Calu3 (cell line): ENCODE measurements at places on chromosomes 4 and X. TPM values are rescaled to one million over a fixed set of nuclear protein-coding genes. Genes with fewer than 3 reads are reported as not detected.

The LPAR4 gene
- not detected in 2 replicates for total RNA-seq

The ZNF630 gene
- total RNA-seq = 2.6 and 2.8 TPM in 2 replicates

GRCh38 chr4:55071951-55072350, 53.4 kb downstream of the KDR start:
- no peak for DNase-seq

GRCh38 chrX:42276982-42277690, 353.8 kb upstream of the CASK start:
- no peak for DNase-seq

The DUSP21 gene
- total RNA-seq = not detected in 2 replicates

The RBMXL3 gene
- total RNA-seq = not detected in 2 replicates

The ARHGAP10 gene
- total RNA-seq = 5.4 and 6.1 TPM in 2 replicates

DNA sequence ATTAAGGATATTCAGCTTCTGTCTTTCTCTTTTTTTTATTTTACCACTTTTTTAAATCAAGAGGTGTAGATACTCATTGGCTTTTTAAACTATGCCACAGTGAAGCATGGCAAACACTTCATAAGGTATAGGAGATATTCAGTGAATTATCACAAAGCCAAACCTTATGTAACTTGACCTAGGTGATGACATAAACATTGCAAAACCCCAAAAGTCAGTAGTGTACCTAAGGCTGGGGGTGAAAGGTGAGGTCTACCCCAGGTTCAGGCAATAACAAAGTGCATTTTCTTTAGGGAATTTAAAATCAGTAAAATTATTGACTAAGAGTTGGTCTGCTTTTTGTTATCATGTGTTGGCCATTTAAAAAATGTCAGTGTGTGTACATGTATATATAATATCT, 39.1 kb downstream of the CDKL5 start:
- no peak for DNase-seq

The ZNF674 gene
- 7.0 and 7.1 TPM in 2 replicates for total RNA-seq

- no peak for DNase-seq
Observed at GRCh38 chrX:120726294-120726693, 96.4 kb upstream of the C1GALT1C1 start.

The PDCL2 gene
- total RNA-seq = not detected in 2 replicates

The AVPR2 gene
- not detected in 2 replicates for total RNA-seq

The ADH1C gene
- total RNA-seq = 5.8 and 7.9 TPM in 2 replicates

DNA sequence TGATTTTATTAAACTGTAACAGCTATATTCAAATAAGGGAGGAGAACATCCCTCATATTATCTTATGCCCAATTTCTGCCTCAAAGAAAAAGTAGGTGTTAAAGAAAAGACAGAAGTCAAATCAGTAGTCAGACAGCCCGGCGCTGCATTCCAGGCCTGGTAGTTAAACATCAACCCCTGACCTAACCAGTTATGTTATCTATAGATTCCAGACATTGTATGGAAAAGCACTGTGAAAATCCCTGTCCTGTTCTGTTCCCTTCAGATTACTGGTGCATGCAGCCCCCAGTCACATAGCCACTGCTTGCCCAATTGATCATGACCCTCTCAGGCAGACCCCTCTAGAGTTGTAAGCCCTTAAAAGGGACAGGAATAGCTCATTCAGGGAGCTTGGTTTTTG, 269.9 kb upstream of the GALNT7 start:
- peak; percentile 38 for DNase-seq

DNA sequence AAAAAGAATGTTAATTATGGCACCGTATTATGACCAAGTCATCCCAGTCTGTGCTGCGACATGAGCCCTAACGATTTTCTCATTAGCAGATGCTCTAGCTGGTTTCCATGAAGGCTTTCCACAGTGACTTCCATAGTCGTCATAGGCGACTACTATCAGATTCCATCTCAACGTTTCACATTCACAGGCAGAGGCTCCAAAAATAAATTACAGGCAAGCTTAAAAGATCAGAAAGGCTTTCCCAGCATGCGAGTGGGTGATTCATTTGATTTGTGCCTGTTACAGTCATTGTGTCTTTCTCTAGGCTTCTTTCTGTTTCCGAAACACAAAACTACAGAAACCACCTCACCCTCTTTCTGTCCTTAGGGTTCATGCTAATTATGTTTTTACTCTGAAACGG, 43.2 kb downstream of the PALLD start:
- DNase-seq = no peak

DNA sequence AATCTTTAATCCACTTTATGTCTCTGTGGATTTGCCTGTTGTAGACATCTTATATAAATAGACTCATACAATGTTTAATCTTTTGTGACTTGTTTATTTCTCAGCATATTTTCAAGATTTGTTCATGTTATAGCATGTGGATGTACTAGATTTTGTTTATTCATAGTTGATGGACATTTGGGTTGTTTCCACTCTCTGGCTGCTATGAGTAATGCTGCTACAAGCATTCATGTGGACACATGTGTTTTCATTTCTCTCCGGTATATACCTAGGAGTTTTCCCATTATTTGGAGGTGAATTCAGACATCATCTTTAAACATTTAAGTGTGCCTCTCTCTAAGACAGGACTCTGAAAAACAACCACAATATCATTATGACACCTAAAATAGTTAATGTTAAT, 2.3 kb downstream of the IKBKG start:
- no peak for DNase-seq
